Left ventricle myocardium inferior (tissue), 1 donor: ENCODE measurements at places on chromosomes 1 and 21. TPM values are rescaled to one million over a fixed set of nuclear protein-coding genes. Genes with fewer than 3 reads are reported as not detected.

Gene LENEP
- not detected for total RNA-seq

GRCh38 chr1:220217383-220217988, 54.8 kb downstream of the RAB3GAP2 start:
- DNase-seq = no peak
- no peaks in the 10 kb centered on the region for H3K27me3 ChIP-seq
- H3K27ac ChIP-seq = no peak overlapping the region

DNA sequence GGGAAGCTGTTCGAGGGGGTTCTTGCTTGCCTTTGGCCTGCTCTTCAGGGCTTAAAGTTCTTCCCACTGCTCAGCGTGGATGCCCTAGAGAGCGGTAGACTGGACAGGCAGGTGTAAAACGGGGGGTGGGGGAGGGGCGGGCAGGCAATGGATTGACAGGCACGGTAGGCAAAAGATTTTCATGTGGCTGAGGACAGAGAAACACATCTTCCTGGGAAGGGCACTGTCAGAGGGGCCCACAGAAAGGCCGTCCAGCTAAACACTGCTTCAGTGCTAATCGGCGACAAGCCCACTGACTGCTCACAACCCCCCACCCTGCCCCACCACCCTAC, 412 bp downstream of the ABCA4 start:
- no peak overlapping the region for H3K4me3 ChIP-seq
- H3K4me1 ChIP-seq = peaks cover 23% of the 10 kb centered on the region
- H3K27ac ChIP-seq = no peak overlapping the region
- DNase-seq = no peak
- H3K27me3 ChIP-seq = no peaks in the 10 kb centered on the region

Gene PGM1
- 280 TPM for total RNA-seq

Gene TMCC2
- 2.5 TPM for total RNA-seq

Gene TLR5
- 2.3 TPM for total RNA-seq

- H3K4me3 ChIP-seq = no peak overlapping the region
- DNase-seq = no peak
- no peak overlapping the region for H3K27ac ChIP-seq
- H3K36me3 ChIP-seq = no peaks in the 10 kb centered on the region
Observed at GRCh38 chr21:31624181-31624580, 35.3 kb upstream of the SOD1 start.

- peaks cover 100% of the 10 kb centered on the region for H3K27me3 ChIP-seq
- no peak overlapping the region for H3K27ac ChIP-seq
- H3K4me3 ChIP-seq = peak overlapping the region; percentile 64
- no peaks in the 10 kb centered on the region for H3K36me3 ChIP-seq
- peak; percentile 74 for DNase-seq
- H3K4me1 ChIP-seq = peaks cover 30% of the 10 kb centered on the region
Observed at GRCh38 chr1:47710329-47711071, 272.7 kb downstream of the FOXD2 start.

- peaks cover 58% of the 10 kb centered on the region for H3K4me1 ChIP-seq
- H3K4me3 ChIP-seq = peak within 1 kb of the TSS; percentile 61
- peak; percentile 82 for DNase-seq
Observed at GRCh38 chr1:31703431-31704270, at the start of gene COL16A1. COL16A1 (minus strand) TSS chr1:31704017; CDS start chr1:31702193, 1,824 bp downstream.

GRCh38 chr1:241596633-241597032, 43.5 kb downstream of the CHML start:
- peaks cover 7% of the 10 kb centered on the region for H3K36me3 ChIP-seq
- H3K4me3 ChIP-seq = no peak overlapping the region
- no peaks in the 10 kb centered on the region for H3K27me3 ChIP-seq
- DNase-seq = no peak

GRCh38 chr1:198493329-198493728, 47.2 kb downstream of the ATP6V1G3 start:
- no peak overlapping the region for H3K27ac ChIP-seq
- no peak overlapping the region for H3K4me3 ChIP-seq
- DNase-seq = no peak
- H3K36me3 ChIP-seq = no peaks in the 10 kb centered on the region

GRCh38 chr1:7594714-7595295, 176.3 kb upstream of the VAMP3 start:
- no peaks in the 10 kb centered on the region for H3K4me1 ChIP-seq
- no peak overlapping the region for H3K4me3 ChIP-seq
- DNase-seq = no peak
- no peaks in the 10 kb centered on the region for H3K36me3 ChIP-seq

- H3K27ac ChIP-seq = no peak overlapping the region
- no peaks in the 10 kb centered on the region for H3K36me3 ChIP-seq
- H3K27me3 ChIP-seq = no peaks in the 10 kb centered on the region
- H3K4me1 ChIP-seq = no peaks in the 10 kb centered on the region
- no peak overlapping the region for H3K4me3 ChIP-seq
Observed at GRCh38 chr1:15308621-15309027, 61.6 kb downstream of the FHAD1 start.

Gene GJA8
- not detected for total RNA-seq

DNA sequence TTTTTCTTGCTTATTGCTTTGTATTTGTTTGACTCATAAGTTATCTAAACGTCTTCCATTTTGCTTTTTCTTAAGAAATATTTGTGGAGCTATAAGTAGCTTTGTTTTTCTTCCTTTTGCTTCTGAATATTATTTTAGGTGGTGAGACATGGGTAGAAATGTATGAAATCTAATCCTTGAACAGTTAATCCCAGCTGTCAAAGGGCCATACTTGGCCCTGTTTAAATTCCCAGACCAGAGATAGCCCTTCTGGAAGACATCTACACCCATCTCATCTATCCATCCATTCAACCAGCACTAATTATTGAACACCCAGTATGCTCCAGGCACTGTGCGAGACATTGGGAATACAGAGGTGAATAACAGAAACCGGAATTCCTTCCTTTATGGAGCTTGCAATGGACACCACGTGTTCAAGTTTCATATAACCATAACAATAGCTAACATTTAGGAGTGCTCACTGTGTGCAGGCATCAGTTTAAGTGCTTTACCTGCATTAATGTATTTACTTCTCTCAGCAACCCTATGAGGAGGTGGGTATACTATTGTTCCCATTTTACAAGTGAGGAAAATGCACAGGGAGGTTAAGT, 8.7 kb downstream of the TACSTD2 start:
- no peaks in the 10 kb centered on the region for H3K4me1 ChIP-seq
- no peaks in the 10 kb centered on the region for H3K36me3 ChIP-seq

DNA sequence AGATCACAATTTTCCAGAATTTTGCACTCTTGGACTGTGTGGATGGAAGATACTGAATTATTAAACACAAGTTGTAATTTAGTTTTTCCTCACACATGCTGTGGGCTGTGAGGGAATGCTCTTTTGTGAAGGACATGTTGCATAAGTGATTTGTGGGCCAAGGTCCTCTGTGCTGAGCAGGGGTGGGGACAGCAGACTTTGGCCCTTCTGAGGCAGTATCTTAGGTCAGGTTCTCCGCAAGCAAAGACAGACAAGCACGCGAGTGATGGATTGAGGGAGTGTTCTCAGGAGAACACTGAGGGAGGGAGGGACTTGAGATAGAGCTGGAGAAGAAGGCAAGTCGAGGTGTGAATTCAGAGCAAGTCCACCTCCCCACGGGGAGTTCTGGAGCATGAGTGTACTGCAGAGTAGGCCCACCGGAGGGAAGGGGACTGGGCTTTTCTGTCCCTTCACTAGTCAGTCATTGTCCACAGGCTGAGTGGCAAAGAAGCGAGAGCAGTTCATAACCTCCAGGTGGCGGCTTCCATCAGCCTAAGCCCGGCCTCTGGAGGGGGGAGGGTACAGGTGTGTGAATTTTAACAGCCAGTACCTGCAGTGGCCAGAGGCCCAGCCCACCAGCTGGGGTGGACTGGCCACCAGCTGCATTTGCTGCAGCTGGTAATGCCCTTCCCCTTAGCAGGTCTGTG, 19.1 kb upstream of the CD101 start:
- H3K27ac ChIP-seq = peak overlapping the region; percentile 79
- no peak overlapping the region for H3K4me3 ChIP-seq
- H3K36me3 ChIP-seq = no peaks in the 10 kb centered on the region
- no peak for DNase-seq
- peaks cover 29% of the 10 kb centered on the region for H3K4me1 ChIP-seq

- peaks cover 56% of the 10 kb centered on the region for H3K4me1 ChIP-seq
- peaks cover 26% of the 10 kb centered on the region for H3K27me3 ChIP-seq
- DNase-seq = peak; percentile 86
- peak within 1 kb of the TSS; percentile 79 for H3K4me3 ChIP-seq
- H3K36me3 ChIP-seq = no peaks in the 10 kb centered on the region
Observed at GRCh38 chr1:206507284-206508129, at the start of gene RASSF5. RASSF5 (plus strand) TSS chr1:206507531; CDS start chr1:206507603, 72 bp downstream.

GRCh38 chr1:200654660-200655059, 15.0 kb downstream of the DDX59 start:
- H3K27ac ChIP-seq = no peak overlapping the region
- H3K27me3 ChIP-seq = no peaks in the 10 kb centered on the region
- no peak for DNase-seq
- H3K4me1 ChIP-seq = no peaks in the 10 kb centered on the region

DNA sequence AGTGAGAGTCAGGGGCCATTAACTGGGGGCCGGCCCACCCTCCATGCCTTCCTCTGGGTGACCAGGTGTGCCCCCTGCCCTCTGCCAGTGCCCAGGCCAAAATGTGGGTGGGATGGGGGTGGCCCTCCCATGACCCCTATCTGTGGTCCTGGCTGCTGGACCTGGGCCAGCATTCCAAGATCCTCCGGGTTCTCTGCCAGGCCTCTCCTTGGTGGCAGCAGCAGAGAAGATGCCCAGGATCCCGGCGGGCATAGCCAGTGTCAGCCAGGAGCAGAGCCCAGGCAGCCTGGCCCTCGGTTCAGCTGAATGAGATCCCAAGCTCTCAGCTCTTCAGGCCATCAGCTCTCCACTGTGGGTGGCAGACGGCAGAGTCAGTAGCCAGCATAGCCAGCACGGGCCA, 31.3 kb upstream of the ACTRT2 start:
- H3K4me1 ChIP-seq = no peaks in the 10 kb centered on the region
- H3K4me3 ChIP-seq = no peak overlapping the region
- DNase-seq = peak; percentile 10
- H3K27ac ChIP-seq = no peak overlapping the region

Gene PTAFR
- 1.5 TPM for total RNA-seq

Gene CD1D
- total RNA-seq = 1.4 TPM

Gene MRPS21
- 72.5 TPM for total RNA-seq

DNA sequence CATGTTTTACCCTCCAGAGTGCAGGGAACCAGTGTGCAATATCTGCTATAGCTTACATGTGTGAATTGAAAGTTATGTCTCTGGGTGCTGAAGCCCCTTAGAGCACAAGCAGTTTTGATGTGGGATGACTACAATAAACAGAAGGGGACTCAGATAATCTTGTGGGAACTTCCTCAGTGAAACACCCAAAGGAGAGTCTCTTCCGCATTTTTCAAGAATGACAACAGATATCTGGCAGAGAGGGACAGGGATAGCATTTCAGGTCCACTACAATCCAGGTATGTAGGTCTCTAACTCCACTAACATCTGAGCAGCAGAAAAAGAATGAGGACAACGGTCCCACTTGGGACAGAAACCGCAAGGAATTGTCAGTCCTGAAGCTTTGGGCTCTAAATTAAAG, 67.6 kb upstream of the PDE4B start:
- H3K27ac ChIP-seq = no peak overlapping the region
- no peak for DNase-seq
- no peaks in the 10 kb centered on the region for H3K27me3 ChIP-seq
- no peak overlapping the region for H3K4me3 ChIP-seq
- H3K36me3 ChIP-seq = no peaks in the 10 kb centered on the region
- no peaks in the 10 kb centered on the region for H3K4me1 ChIP-seq

DNA sequence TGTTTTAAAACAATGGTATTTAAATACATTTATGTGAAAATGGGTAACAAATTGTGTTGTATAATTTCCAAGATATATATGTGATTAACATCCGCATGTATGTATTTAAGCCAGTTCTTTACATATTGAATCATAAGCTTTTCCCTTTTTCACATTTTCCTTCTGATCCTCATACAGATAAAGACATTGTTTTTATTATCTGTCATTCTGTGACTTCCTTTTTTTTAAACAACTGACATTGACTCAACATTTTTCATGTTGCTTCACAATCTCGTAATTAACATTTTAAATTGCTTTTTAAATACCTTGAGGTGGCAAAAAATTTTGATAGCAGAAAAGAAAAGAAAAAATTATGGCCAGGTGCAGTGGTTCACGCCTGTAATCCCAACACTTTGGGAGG, 1.4 kb downstream of the STXBP3 start:
- H3K27ac ChIP-seq = peak overlapping the region; percentile 98
- H3K36me3 ChIP-seq = peaks cover 16% of the 10 kb centered on the region
- DNase-seq = no peak
- H3K4me1 ChIP-seq = peaks cover 41% of the 10 kb centered on the region
- H3K27me3 ChIP-seq = no peaks in the 10 kb centered on the region

Gene NDUFS5
- 696 TPM for total RNA-seq

Gene MYBPH
- not detected for total RNA-seq

- no peak overlapping the region for H3K27ac ChIP-seq
- no peaks in the 10 kb centered on the region for H3K27me3 ChIP-seq
- peaks cover 9% of the 10 kb centered on the region for H3K4me1 ChIP-seq
Observed at GRCh38 chr21:40160911-40161310, 293.7 kb downstream of the PCP4 start.

DNA sequence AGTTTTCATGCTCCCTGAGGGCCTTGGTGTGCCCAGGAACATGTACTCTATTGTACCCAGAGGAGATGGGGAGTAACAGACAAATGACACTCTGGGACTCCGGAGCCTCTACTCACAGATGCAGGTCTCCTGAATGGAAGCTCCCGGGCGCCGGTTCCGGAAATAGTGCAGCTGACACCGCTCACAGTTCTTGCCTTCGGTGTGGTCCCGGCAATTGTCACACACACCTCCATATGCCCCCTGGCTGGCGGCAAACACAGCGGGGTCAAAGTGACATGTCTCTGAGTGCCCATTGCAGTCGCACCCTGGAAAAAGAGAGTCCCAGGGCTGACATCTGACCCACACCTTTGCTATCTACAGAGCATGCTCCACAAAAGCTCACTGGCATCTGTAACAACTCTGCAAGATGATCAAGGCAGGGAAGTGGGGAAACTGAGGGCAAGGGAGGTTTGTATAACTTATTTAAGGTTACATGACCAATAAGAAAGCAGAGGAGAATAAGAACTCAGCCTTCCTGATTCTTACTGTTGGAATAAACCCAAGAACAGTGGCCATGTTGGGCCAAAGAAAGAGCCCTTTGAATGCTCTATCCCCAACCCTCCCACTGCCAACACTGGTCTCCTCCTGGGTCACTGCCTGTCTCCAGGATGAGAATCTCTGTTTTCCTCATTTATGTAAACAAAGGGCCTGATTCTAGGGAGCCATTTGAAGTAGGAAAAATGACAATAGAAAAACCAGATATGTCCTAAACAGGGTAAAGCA, 22.4 kb downstream of the LAMB3 start:
- no peaks in the 10 kb centered on the region for H3K27me3 ChIP-seq
- peaks cover 62% of the 10 kb centered on the region for H3K4me1 ChIP-seq
- no peaks in the 10 kb centered on the region for H3K36me3 ChIP-seq
- DNase-seq = no peak

DNA sequence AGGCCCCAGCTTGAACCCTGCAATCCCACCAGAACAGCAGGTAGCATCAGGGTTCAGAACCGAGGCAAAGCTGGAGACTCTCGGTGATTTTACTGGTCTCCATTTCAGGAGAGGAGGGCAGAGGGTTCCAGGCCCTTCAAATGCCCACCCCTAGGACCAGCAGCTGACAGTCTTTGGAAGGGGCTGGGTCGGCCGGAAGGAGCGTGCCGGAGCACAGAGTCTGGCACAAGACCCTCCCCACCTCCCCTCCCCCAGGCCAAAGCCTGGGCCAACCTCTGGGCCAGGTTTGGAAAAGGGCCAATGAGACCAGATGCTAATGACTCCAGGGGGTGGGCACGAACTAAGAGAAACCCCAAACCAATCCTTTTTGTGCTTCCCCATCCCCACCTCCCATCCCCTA, 6.9 kb downstream of the FBXO2 start:
- H3K4me1 ChIP-seq = peaks cover 33% of the 10 kb centered on the region
- H3K27me3 ChIP-seq = peaks cover 65% of the 10 kb centered on the region
- H3K36me3 ChIP-seq = no peaks in the 10 kb centered on the region
- DNase-seq = no peak

Gene CFHR3
- not detected for total RNA-seq
